ENCODE measurements at places on chromosomes 11 and 22.

- no peak for DNase-seq
These were observed 67.5 kb upstream of the THY1 start for GRCh38 chr11:119490253-119491006.

- DNase-seq, result no peak
These were observed 4.8 kb downstream of the RELT start for GRCh38 chr11:73380897-73381410.

- DNase-seq, result no peak
These were observed 1032.8 kb upstream of the RAG2 start for GRCh38 chr11:37630866-37631265.

GRCh38 chr22:50672471-50673230, at the start of gene SHANK3:
Gene SHANK3, plus strand, starts transcription at chr22:50672823.
- no peak for DNase-seq

DNA sequence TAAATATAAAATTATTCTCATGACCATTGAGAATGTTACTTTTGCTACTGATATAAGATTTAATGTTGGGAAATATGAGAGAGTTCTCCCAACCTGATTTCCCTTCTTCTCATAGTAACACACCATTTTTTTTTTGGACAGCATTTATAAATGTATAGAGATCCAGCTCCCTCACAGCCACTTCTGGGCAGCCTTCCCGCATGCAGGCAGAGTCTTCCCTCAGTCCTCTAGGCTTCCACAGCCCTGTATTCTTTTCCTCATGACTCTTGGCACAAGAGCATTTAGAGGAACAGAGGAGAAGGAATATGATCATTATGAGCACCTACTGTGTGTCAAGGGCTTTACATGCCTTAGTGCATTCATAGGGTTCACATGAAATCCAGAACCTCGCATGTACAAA, 9.0 kb downstream of the DTX4 start:
- DNase-seq, result no peak

DNA sequence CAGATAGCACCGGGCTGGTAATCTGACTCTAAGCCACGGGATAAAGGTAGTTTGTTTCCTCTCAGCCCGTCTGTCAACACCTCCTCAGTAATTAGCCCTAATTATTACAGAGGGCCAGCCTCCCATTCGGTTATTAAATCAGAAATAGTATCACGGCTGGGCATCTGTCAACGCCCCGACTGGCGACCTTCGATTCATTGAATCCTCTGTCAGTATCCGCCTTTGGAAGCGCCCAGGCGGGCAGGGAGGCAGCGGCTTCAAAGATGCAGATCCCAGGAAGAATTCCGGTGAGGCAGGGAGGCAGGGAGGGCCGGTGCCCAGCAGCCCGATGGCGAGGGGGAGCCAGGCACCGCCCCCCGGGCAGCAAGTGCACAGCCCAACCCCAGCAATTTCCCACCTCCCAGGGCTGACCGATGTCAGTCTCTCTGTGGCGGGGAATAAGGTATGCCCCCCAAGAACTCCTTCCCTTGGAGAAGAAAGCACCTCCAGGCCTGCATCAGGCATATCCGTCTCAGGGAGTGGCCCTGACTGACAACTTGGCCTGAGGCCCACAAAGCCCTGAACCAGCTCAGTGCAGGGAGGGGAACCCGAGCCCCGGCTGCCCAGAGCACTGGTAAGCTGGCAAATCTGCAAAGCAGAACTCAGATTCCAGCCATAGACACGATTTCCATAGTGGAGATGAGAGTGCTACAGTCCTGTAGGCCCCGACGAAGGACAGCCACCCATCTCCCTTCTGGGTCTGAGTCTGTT, 11.4 kb downstream of the GNB1L start:
- no peak for DNase-seq

DNA sequence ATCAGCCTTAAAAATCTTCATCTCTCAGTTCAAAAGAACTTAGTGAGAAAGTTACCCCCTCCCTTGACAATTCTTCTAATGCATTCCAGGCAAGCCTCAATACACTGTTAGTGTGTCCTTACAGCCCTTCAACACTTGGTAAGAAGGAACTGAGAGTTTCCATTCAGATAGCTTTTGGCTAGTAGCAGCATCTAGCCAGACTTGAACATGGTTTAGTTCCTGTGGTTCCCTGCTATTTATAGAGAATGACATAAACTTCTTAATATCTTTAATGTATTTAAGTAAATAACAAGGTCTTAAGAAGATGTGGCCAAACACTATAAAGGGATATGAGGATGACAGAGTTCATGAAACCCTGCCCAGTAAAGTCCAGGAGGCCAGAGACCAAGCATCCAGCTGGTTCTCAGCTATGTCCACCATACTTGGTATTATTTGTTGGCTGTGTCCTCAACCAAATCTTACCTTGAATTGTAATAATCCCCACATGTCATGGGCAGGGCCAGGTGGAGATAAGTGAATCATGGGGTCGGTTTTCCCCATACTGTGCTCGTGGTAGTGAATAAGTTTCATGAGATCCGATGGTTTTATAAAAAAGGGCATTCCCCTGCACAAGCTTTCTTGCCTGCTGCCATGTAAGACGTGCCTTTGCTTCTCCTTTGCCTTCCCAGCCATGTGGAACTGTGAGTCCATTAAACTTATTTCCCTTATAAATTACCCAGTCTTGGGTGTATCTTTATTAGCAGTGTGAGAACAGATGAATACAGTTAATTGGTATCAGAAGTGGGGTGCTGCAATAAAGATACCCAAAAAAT, 132.4 kb downstream of the LARGE1 start:
- DNase-seq, result no peak

DNA sequence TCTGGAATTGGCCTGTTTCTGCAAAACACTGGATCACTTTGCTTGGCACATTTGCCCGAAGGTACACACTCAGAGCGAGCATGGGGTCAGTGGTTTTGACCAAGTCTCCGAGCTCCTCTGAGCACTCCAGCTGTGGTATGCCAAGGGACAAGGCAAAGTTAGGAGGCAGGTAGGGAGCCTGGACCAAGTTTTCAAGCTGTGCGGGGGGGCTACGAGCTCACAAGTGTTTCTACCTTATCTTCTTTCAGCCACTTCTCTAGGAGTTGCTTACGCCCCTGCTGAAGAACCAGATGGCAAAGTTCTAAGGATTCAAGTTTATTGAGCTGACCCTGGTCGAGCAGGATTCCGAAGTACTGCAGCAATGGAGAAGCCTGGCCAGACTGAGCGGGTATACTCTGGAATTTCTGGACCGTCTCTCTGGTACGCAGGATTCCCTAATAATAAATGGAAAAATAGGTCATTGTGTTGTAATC, 54.7 kb upstream of the SLC25A1 start:
- DNase-seq, result no peak

DNA sequence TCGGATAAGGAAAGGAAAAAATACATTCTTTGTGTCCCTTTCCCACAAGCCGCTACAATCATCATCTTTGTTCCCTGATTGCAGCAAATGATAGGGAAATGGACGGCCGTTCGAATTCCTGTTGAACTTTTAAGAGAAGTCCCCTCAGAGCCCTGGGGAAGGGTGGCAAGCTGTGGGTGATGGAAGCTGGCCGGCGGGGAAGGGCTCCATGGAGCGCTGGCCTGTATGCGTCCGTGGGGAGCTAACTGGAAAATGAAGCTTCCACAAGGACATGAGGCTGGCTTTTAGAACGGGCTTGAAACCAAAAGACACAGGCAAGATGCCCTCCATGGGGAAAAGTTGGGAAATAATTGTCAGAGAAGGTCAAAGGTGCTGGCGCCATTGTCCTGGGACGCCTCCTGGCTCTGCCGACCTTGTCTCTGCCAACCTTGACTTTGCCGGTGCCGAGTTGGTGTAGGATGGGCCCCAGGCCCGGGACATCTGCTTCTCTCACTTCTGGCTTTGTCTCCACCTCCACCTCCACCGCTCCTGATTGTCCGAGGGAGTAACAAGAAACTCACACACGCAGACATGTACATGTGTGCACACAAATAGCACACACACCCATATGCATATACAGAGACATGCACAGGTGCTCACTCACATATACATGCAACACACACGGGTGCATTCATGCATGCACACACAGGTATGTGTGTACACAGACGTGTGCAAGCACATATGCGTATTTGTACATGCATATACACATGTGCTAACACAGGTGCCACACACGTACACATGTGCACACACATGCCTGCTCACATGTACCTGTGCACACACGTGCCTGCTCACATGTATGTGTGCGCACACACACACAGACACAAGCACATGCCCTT, 14.5 kb upstream of the PPARA start:
- no peak for DNase-seq

DNA sequence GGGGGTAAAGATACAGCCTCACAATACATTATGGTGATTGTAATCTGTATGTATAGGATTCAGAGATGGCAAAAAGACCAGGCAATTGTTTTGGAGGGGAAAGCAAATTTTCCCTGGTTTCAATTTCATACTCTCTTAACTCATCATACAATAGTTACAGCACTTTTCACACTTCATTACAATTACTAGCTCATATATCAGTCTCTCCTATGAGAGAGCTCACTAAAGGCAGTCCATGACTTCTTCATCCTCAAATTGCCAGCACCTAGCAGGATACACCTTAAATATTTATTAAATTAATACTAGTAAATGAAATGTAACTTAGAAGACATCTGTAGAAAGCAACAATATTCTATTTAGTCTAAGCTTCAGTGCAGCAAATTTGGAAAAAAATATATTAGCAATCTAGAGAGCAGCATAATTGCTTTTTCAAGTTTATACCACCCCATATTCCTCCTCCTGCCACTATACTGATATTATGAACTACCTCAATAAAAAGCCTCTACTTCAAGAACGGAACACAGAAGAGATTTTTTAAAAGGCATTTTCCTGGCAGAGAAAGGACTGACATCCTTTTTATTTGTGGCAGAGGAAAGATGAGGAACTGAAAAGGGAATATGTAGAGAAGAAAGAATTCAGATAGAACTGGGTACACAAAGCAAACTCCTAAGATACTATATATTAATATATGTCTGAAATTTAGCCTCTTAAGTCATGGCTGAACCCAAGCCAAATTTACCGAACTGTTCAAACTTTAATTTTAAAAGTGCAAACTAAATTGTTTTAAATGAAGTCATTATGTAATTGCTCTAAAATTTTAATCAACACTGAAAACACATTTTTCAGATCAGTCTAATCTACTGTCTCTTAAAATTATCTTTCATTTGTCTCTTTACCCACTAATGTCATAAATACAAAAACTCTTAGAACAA, 27.7 kb downstream of the PICALM start:
- no peak for DNase-seq

All from activated naive CD4-positive, alpha-beta T cell treated with anti-CD3 and anti-CD28 coated beads, Interleukin-2, amount 50 U/mL, for 16 hours (primary cell).